T-helper 17 cell (primary cell): ENCODE measurements at places on chromosomes 1 and 21. TPM values are rescaled to one million over a fixed set of nuclear protein-coding genes. Genes with fewer than 3 reads are reported as not detected.
A peak's percentile ranks its signal among the peaks of the same experiment; 100 is the strongest.

DNA sequence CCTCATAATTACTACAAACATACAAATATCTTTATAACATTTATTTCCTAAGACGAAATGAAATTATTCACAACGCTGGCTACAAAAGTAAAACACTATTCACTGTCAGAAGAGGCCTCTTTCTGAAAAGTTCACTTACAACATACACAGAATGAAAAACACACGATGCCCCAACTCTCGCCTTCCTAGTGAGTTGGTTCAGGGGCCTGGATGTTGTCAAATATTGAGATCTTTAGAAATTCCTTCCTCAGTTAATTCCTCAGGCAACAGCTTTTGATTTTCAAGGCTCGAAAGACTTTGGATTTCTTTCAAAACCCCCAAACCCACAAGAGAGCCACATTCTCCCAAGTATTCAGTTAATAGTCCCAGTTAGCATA lies 14.2 kb upstream of the KCNE1 start:
- H3K27ac ChIP-seq: peak overlapping the region; percentile 39
- H3K36me3 ChIP-seq: no peaks in the 10 kb centered on the region
- DNase-seq: no peak
- no peaks in the 10 kb centered on the region for H3K27me3 ChIP-seq
- peak overlapping the region; percentile 76 for H3K4me3 ChIP-seq

- peaks cover 2% of the 10 kb centered on the region for H3K36me3 ChIP-seq
- no peak overlapping the region for H3K27ac ChIP-seq
- no peak for DNase-seq
- no peak overlapping the region for H3K4me3 ChIP-seq
Measured at GRCh38 chr1:209618756-209619420, 33.3 kb downstream of the LAMB3 start.

DNA sequence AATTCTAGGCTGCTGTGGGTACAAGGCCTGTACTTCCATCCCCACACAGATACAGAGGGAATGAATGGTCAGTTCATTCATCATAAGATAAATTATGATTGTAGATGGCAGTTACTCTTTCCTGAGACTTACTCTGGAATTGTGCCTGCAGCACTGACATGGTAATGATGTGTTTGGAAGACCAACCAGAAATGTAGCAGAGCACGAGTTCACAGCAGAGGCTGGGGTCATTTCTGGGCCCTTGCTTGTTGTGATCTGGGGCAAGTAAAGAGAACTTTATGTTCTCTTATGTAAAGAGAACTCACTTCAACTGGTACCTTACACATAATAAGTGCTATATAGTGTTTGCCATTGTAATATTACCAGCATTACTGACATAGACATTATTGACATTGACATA lies 411.9 kb downstream of the NTNG1 start:
- H3K4me1 ChIP-seq: no peaks in the 10 kb centered on the region
- H3K36me3 ChIP-seq: no peaks in the 10 kb centered on the region
- no peak for DNase-seq
- no peak overlapping the region for H3K4me3 ChIP-seq
- H3K27ac ChIP-seq: no peak overlapping the region
- no peaks in the 10 kb centered on the region for H3K27me3 ChIP-seq

DNA sequence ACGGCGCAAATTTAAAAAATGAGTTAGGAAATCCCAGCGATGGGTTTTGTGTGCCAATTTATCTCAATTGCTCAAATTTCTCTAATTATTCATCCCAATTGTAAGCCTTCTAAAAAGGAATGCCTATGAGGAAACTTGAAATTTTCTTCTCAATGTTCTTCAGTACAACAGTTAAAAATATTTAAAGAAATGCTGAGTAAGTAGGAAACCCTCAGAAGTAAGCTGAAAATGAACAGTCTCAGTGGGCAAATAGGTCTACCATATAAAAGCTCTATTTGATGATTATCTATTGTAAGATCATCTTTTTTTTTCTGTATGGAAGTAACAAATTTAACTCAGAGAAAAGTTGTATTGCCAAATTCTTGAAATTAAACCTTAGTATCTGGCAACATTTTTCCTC lies 1.7 kb upstream of the USP25 start:
- no peaks in the 10 kb centered on the region for H3K27me3 ChIP-seq
- no peak overlapping the region for H3K27ac ChIP-seq
- no peak overlapping the region for H3K4me3 ChIP-seq

- H3K4me3 ChIP-seq: no peak overlapping the region
- DNase-seq: no peak
- H3K36me3 ChIP-seq: no peaks in the 10 kb centered on the region
Measured at GRCh38 chr1:48652334-48652733, 124.4 kb downstream of the BEND5 start.

- no peak for DNase-seq
- H3K27ac ChIP-seq: peak overlapping the region; percentile 51
- peaks cover 2% of the 10 kb centered on the region for H3K36me3 ChIP-seq
- peaks cover 43% of the 10 kb centered on the region for H3K4me1 ChIP-seq
- H3K4me3 ChIP-seq: no peak overlapping the region
Measured at GRCh38 chr1:27599605-27600497, 4.1 kb downstream of the AHDC1 start.

- no peaks in the 10 kb centered on the region for H3K36me3 ChIP-seq
- no peak overlapping the region for H3K27ac ChIP-seq
Measured at GRCh38 chr1:213744780-213745179, 243.0 kb upstream of the PROX1 start.

DNA sequence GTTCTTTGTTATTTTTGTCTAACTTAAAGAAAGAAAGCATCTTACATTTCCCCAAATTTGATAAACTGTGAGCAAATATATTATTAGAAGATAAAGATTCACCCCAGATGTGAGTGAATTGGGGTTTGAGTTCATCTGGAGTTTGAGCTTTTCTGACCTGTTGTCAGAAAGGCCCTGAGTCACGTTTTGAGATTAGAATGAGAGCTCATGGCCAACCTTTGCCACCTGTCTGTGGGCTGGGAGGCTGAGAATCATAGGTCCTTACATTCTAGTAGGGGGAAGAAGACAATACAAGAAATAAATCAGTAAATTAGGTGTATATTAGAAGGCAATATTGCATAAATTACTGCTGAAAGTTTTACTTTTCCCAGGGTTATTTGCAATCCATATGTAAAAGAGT lies 22.3 kb downstream of the STYXL2 start:
- H3K27ac ChIP-seq: no peak overlapping the region
- peaks cover 40% of the 10 kb centered on the region for H3K27me3 ChIP-seq
- peaks cover 5% of the 10 kb centered on the region for H3K4me1 ChIP-seq
- no peak overlapping the region for H3K4me3 ChIP-seq

GRCh38 chr1:19476450-19477190 lies 8.7 kb downstream of the CAPZB start:
- H3K4me3 ChIP-seq: peak overlapping the region; percentile 91
- peak; percentile 37 for DNase-seq
- H3K27me3 ChIP-seq: no peaks in the 10 kb centered on the region
- H3K4me1 ChIP-seq: peaks cover 61% of the 10 kb centered on the region
- H3K27ac ChIP-seq: peak overlapping the region; percentile 94

DNA sequence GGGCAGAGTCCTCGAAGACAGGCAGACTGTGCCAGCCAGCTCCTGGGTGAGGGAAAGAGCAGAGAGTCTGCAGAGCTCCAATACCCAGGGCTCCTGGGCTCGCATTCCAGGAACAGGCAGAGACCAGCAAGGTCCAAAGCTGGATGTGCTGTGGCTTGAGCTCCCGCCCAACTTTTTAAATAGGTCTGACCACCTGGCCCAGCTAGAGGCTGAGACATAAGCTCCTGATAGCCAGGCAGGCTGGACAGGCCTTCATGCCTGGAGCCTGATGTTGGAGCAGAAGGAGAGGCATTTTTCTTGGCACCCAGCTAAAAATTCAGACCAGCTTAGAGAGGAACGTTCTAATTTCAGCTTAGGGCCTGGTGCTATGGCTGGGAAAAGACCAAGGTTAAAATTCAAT lies 178.4 kb upstream of the TMEM51 start:
- H3K4me3 ChIP-seq: no peak overlapping the region
- no peak for DNase-seq
- H3K36me3 ChIP-seq: peaks cover 2% of the 10 kb centered on the region
- no peak overlapping the region for H3K27ac ChIP-seq
- H3K27me3 ChIP-seq: peaks cover 22% of the 10 kb centered on the region

DNA sequence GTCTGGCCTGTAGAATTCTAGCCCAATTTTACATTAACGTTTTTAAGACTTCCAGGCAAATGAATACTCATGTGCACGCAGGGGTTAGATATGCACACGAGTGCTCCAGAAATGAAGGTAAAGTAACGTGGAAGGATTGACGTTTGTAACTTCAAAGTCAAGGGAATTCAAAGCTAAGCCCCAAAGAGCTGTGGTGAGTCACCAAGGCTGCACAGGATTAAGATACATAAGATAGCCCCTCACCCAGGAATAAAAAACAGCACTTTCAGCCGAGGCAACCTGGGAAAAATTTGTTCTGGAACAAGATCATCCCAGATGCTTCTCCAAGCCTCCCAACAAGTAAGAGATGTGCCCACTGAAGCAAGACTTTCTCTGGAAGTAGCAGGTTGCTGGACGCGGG lies 259.6 kb upstream of the PLXNA2 start:
- no peaks in the 10 kb centered on the region for H3K4me1 ChIP-seq
- DNase-seq: no peak
- no peaks in the 10 kb centered on the region for H3K36me3 ChIP-seq
- peaks cover 13% of the 10 kb centered on the region for H3K27me3 ChIP-seq
- no peak overlapping the region for H3K4me3 ChIP-seq
- no peak overlapping the region for H3K27ac ChIP-seq

DNA sequence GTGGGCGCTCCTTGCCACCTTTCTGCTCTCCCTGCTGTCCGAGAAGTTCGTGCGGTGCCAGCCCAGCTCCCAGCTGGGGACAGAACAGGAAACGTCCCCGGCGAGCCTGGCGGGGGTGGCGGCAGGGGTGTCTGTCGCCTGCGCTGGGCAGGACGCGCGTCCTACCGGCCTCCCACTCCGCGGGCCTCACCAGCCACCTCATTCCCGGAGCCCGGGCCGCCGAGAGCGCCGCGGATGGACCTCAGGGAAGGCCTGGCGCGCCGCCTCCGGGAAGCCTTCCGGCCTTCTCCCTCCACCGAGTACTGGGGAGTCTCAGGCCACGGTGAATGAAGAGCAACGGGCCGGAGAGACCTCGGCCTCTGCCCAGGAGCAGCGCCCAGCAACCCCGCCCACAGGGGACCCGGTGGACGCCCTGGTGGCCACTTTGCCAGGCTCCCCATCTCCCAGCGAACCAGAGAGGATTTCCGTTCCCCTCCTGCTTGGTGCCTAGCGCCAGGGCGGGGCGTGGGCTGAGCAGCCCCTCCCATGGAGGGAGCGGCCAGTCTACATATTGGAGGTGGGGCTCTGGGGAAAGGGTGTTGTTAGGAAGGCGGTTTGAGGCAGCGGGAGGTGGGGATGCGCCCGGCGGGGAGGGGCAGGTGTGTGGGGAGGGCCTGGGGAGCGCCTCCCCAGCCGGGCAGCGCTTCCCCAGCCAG lies 9.5 kb upstream of the TNFRSF14 start:
- peak overlapping the region; percentile 96 for H3K27ac ChIP-seq
- H3K27me3 ChIP-seq: no peaks in the 10 kb centered on the region

DNA sequence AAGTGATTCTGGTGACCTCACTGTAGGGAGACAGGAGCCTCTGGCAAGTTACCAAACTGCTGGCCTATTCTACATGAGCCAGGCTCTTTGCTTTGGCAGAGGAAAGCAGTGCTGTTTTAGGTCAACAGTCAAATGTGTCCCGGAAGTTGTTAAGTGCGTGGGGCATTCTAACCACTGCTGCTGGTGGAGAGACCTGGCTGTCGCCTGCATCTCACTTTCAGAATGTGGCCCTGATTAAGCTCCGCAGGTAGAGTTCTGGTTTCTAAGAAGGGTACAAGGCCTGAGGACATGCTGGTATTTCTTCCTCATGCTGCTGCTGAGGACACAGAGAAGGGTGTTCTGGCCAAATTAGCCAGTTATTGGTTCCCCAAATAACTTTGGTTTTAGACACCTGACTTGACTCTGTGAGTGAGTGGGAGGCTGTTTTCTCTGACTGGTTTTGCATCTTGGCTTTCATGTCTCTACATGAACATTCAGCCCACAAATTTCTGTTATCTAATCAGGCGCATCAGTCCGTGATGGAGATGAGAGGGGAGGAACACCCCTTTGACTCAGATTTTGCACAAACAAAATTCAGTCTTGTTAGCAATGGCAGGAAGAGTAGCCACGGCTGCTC lies 120.8 kb downstream of the LMO4 start:
- H3K27ac ChIP-seq: peak overlapping the region; percentile 88
- peak; percentile 10 for DNase-seq
- no peaks in the 10 kb centered on the region for H3K36me3 ChIP-seq

DNA sequence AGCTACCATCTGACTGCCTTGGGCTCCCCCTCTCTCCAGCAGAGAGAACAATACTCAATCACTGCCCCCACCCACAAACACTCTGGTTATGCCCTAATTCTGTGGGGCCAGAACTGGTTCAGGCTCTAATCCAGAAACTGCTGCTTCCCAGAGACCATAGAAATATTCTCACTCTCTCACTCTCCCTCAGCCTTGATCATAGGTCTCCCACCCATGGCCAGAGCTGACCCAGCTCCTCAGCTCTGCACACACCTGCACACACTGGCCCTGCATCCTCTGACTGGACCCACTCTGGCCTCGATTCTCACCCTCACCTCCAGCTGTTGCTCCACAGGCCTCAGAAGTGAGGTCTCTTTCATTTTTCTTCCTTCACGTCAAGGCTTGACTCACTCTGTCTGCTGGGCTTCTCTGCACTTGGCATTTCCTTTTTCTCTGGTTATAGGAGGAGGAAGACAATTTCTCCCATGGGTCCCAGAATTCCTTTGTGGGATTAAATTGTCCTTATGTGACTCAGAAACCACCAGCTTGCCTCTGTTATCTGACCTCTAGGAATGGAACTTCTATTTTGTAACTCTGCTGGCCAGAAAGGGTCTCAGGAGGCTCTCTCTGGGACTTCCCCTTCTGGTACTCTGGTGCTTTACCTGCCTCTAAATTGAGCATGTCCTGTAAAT lies 15.6 kb upstream of the ZMYM6 start:
- H3K27me3 ChIP-seq: no peaks in the 10 kb centered on the region
- no peaks in the 10 kb centered on the region for H3K36me3 ChIP-seq
- H3K4me3 ChIP-seq: no peak overlapping the region

- H3K4me3 ChIP-seq: no peak overlapping the region
- H3K36me3 ChIP-seq: peaks cover 2% of the 10 kb centered on the region
- H3K27ac ChIP-seq: no peak overlapping the region
- peaks cover 49% of the 10 kb centered on the region for H3K27me3 ChIP-seq
- DNase-seq: no peak
Measured at GRCh38 chr1:165551469-165551868, 7.7 kb downstream of the LRRC52 start.

- no peak overlapping the region for H3K4me3 ChIP-seq
- no peaks in the 10 kb centered on the region for H3K36me3 ChIP-seq
- DNase-seq: no peak
- no peak overlapping the region for H3K27ac ChIP-seq
- H3K4me1 ChIP-seq: no peaks in the 10 kb centered on the region
Measured at GRCh38 chr1:83087851-83088250, 911.1 kb downstream of the TTLL7 start.

- H3K27me3 ChIP-seq: peaks cover 22% of the 10 kb centered on the region
- no peak overlapping the region for H3K27ac ChIP-seq
- H3K4me3 ChIP-seq: no peak overlapping the region
- H3K36me3 ChIP-seq: no peaks in the 10 kb centered on the region
Measured at GRCh38 chr1:17725811-17726582, 29.1 kb upstream of the ACTL8 start.

The DIO1 gene
- total RNA-seq: not detected

The DMRTA2 gene
- not detected for total RNA-seq

The LAX1 gene
- total RNA-seq: 23.9 TPM

The MYOM3 gene
- not detected for total RNA-seq

The LDLRAD1 gene
- not detected for total RNA-seq

The HMCN1 gene
- total RNA-seq: 0.57 TPM

The SPTA1 gene
- total RNA-seq: not detected

The RGS2 gene
- 106 TPM for total RNA-seq

The MATN1 gene
- 3.7 TPM for total RNA-seq

The NPR1 gene
- not detected for total RNA-seq

The TNFRSF1B gene
- total RNA-seq: 127 TPM

The KCNN3 gene
- 0.12 TPM for total RNA-seq

The KIAA1614 gene
- total RNA-seq: 0.05 TPM

The ADORA3 gene
- total RNA-seq: not detected
